ENCODE measurements at places on chromosomes 3 and 15.

DNA sequence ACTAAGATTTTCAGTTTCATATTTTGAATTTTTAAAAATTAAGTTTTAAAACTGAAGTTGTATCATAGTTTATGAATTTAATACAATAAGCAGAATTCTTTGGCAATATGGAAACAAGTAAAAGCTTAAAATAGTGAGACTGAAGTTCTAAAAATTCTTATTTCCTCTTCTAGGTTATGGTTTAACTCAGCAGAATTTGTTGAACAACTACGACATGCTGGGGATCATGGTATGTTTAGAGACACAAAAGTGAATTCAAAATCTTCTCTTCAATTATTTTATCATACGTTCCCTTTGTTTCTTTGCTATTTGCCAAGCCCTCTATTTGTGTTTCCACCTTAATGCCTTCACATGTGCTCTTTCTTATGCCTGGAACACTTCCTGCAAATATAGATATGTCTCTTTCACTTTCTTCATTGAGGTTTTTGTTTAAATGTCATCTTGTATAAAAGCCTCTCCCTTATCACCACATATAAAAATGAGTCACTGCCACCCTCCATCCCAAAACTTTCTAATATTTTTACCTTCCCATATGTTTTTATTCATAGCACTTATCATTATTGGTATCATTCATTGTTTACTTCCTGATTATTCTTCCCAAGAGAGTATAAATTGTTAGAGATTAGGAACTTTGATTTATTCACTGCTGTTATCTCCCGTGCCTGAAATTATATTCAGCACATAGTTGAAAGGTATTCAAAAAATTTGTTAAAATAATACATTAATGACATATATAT, 6.4 kb downstream of the SUCNR1 start:
- DNase-seq: no peak

- no peak for DNase-seq
These were observed 677.8 kb downstream of the NTRK3 start for GRCh38 chr15:87578776-87579175.

DNA sequence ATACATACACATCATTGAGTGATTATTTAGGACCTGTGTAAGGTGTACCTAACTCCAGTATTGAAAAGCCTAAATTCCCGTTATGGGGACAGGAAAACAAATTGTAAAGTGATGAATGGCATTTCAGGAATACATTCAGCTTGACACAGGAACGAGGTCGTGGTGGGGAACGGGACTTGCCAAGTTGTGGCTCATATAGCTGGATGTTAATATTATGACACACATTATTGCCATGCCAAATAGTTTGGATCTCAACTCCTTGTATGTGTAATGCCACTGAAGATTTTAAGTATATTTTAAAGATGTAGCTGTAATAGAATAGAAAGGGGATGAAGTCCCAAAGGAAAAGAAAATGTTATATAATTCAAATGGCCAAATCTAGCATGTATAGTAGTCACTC, 227.2 kb upstream of the GOLIM4 start:
- DNase-seq: no peak

GRCh38 chr3:100076731-100077529, 37.4 kb downstream of the FILIP1L start:
- DNase-seq: no peak

DNA sequence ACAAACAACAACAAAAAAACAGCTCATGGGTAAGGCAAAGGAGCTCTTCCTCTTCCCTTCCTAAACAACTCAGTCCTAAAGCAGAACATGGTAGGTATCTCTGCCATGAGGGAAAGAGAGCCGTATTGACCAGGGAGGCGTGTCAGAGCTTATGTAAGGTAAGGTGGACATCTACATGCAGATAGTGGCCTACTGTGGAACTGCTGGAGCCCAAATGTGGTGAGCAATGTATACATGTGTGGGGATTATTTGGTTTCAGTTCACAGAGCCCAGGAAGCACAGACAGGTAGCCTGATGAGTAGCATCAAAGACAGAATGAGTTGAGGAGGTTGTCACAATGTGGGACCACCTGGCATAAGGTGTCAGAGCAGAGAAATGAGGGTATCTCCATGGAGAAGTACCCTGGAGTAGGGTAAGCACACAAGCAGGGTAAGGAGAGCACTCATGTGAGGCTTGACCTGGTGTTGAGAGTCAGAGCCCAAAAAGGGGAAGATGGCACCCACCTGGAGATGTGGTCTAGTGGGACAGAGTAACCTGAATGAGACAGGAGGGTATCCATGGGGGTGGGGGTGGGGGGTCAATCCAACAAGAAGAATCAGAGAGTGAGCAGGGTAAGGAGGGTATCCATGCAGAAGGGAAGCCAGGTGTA, 45.5 kb downstream of the DENND6A start:
- no peak for DNase-seq

GRCh38 chr15:53843869-53844569, 84.6 kb upstream of the WDR72 start:
- no peak for DNase-seq

GRCh38 chr15:32765236-32765635, 47.4 kb downstream of the GREM1 start:
- no peak for DNase-seq

DNA sequence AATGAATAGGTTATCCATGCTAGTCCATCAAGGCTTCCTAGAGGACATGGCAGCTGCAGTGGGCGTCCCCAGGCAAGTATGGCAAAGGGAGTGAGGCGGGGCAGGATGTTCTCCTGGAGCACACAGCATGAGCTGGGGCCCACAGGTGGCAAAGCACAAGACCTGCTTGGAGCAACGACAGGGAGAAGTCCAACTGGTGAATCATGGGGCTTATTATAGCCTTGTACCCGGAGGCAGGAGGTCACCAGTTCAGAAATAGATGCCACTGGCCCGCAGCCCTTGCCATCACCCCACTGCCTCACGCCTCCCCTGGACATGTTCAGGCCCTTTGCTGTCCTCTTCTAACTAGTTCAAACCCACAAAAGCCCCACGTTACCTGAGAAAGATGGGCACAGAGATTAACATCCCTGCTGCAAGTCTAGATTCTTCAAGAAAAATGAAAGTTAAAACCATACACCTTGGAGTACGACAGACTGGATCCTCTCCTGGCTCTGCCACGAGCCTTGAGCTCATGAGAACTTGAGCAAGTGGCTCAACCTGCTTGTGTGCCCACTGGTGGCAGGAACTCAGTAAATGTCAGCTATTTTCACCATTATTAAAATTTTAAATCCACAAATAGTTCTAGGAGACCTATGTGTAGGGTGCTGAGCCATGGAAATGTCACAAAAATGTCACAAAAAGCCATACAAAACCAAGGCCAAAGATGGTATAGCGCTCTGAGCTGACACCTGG, 1.8 kb upstream of the SRGAP3 start:
- DNase-seq: no peak

GRCh38 chr3:159881828-159882309, 106.8 kb upstream of the IL12A start:
- DNase-seq: no peak

DNA sequence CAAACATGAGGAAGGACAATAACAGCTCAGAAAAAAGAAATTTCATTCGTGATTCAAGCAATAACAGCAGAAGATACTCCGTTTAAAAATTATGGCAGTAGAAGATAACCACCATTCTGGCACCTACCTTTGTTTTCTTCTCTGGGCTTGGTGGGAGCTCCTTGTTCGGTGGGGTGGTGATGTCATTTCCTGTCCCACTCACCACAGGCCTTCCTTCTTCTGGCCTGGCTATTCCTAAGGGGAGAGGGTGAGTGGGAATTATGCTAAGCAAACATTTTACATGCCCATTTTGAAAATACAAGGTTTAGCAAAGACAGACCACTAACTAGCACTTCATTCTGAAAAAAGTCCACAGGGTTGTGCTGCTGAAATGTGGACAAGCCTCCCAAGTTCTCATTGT, 74.4 kb downstream of the DHX30 start:
- DNase-seq: no peak

- DNase-seq: no peak
These were observed 90.1 kb upstream of the RGMA start for GRCh38 chr15:93179072-93179471.

DNA sequence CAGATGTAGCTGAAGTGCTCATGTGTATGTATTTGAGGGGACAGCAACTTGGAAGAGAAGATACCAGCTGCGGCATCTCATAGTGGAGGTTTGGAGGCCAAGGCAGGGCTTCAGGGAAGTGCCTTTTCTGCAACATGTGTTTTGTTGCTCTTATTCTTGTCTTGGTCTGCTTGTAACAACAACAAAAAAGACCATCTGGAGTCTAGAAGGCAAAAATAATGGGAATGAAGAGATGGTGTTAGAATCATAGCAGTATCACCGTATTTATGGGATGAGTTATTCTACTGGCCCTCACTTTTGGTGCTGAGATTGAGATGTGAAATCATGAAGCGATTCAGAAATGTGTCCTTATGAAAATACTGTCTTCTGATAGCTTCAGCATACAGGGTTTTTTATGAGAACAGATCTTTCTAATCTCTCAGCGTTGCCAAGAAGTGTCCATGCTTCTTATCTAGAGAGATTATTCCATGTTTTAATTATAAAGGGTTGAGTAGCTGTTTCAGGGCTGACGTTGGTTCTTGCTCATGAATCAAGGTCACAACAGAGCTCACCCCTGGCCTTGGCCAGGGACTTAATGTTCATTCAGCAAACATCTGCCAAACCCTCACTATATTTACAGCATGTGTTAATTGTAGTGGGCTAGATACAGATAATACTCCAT, 58.0 kb downstream of the ITPR1 start:
- DNase-seq: no peak

DNA sequence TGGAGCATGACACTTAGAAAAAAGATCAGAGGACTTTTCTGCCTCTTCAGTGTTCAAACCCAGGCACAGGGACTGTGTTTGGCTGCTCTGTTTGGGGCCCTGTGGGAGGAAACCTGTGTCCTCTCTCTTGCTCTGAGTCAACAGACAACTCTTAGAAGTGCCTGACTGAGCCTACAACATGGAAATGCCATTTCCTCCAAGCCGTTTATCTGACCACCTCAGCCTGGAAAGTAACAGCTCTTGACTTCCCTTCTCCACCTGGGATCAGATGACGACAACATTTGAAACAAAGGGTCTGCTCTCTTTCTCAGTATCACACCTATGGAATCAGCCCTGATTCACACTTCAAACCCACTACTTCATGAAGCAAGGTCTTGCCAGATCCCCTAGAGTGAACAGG, 91.3 kb upstream of the CTDSPL start:
- no peak for DNase-seq

DNA sequence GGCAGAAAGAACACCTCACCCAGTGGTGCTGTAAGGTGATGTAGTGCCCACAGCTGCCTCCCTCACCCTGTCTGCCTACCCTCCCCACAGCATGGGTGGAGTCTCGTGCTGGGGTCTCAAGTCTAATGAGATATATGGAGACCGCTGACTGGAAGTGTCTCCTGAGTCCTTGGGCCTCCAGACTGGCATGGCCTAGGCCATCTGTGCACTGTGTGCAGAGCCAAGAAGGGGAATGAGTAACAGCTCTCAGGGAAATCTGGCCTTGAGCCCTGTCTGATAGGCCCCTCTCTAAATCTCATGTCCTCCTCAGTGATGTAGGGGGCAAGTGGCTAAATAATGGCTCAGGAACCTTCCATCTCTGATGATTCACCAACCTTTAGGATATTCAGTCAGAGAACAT, 277.4 kb downstream of the PLCL2 start:
- DNase-seq: no peak

DNA sequence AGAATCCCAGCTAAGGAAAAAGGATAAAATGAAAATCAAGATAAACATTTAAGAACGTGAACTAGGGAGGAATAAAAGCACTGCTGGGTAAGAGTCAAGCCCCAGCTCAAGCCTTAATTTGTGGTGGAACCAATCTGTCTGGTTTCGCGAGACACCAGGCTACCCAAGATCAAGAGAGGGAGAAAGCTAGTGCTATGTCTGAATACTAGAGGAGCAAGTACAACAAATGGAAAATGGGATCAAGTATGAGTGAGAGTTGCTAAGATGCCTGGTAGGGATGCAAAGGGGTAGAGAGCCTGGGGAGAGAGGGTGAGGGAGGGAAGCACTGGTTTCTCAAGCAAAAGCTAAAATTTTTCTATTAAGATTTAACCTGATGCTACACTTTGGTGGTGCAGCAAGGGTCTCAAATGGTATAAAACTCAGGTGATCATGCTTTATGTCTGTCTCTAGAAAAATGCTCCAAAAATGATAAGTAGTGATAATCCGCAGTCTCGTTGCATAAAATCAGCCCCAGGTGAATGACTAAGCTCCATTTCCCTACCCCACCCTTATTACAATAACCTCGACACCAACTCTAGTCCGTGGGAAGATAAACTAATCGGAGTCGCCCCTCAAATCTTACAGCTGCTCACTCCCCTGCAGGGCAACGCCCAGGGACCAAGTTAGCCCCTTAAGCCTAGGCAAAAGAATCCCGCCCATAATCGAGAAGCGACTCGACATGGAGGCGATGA, 1.7 kb upstream of the SETD5 start:
- DNase-seq: no peak

GRCh38 chr3:62708638-62709373, 166.4 kb downstream of the CADPS start:
- no peak for DNase-seq

DNA sequence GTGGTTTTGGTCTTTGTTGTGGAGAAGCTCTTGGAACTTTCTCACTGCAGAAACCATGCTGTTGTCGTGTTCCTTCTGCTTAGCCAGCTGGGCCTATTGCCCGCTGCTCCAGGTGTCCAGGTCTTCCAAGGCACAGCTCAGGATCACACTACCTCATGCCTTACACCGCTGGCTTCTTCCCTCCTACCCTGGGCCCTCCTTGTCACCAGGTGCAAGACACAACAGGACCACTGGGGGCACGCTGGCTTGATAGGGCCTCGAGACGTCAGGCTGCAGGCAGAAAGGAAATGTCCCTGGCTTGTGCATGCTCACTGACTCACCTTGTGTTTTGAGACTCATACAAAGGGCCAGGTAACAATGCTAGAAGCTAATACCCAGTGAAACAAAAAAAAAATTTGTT, 32.3 kb downstream of the PAQR9 start:
- DNase-seq: peak; percentile 61

- no peak for DNase-seq
These were observed 48.7 kb downstream of the BDH1 start for GRCh38 chr3:197507081-197507480.

- no peak for DNase-seq
These were observed 109.1 kb upstream of the TNFAIP8L3 start for GRCh38 chr15:51203797-51204196.
